Gastrocnemius medialis (tissue), 4 donors: ENCODE measurements at places on chromosomes 5 and 9.

GRCh38 chr9:107430071-107430470 lies 59.5 kb downstream of the KLF4 start:
- DNase-seq = no peak

- DNase-seq = no peak
Observed at GRCh38 chr5:146060221-146060585, 45.2 kb downstream of the PLAC8L1 start.

DNA sequence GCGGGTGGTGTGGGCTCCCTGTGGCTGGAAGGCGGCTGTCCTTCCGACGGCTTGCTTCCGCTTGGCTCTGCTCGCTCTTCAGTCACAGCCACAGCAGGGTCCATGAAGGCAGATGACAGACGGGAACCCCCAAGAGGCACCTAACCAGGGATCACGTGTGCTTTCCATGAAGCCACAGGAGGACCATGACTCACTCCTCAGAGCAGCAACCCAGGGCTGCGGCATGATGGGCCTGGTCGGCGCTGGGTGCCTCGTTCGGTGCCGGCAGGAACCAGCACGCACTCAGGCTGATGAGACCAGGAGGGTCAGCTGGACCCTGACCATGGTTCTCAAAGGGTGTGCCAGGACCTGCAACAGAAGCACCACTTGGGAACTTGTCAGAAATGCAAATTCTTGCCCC lies 32.8 kb upstream of the MED10 start:
- no peak for DNase-seq

GRCh38 chr5:19713740-19714139 lies 274.3 kb downstream of the CDH18 start:
- DNase-seq = no peak

GRCh38 chr9:95379630-95380029 lies 62.1 kb upstream of the FANCC start:
- DNase-seq = no peak

GRCh38 chr9:93890436-93890935 lies 64.7 kb downstream of the BARX1 start:
- DNase-seq = no peak

DNA sequence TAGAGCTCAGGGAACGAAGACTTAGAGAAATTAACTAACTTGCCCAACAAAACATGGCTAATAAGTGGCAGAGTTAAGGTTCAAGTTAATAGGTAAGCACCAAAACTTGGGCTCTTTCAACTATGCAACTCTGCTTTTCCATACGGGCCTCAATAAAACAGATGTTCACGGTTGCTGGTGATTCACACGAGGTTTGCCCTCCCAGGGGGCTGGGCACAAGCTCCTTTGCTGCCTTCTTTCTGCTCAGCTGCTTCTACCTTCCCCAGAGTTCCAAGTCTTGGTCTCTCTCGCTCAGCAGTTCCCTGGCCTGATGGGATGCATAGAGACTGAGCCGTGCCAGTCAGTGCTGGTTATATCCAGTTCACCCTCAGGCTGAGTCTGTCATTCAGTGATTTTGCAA lies 217.9 kb downstream of the SREK1 start:
- DNase-seq = no peak
